Fibroblast of mammary gland (primary cell): ENCODE measurements at places on chromosomes 4 and X.
A peak's percentile ranks its signal among the peaks of the same experiment; 100 is the strongest.

GRCh38 chr4:142778900-142779299 lies 67.2 kb downstream of the INPP4B start:
- DNase-seq = peak; percentile 18

- no peak for DNase-seq
These were observed 143.5 kb downstream of the HNRNPD start for GRCh38 chr4:82230306-82230705.

GRCh38 chr4:74661427-74662201 lies 132.7 kb downstream of the BTC start:
- DNase-seq = peak; percentile 75

- DNase-seq = no peak
These were observed 121.0 kb upstream of the ARSJ start for GRCh38 chr4:114100288-114101031.

DNA sequence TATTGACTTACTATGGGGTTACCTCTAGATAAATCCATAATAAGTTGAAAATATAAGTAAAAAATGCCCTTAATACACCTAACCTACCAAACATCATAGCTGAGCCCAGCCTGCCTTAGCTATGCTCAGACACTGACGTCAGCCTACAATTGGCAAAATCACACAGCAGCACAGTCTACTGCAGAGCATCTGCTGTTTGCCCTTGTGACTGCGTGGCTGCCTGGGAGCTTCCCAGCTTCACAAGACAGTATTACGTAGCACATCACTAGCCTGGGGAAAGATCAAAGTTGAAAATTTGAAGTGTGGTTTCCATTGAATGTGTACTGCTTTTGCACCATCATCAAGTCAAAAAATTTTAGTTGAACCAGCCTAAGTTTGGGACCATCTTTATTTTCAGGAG lies 8.8 kb downstream of the HTT-AS start:
- DNase-seq = peak; percentile 45

DNA sequence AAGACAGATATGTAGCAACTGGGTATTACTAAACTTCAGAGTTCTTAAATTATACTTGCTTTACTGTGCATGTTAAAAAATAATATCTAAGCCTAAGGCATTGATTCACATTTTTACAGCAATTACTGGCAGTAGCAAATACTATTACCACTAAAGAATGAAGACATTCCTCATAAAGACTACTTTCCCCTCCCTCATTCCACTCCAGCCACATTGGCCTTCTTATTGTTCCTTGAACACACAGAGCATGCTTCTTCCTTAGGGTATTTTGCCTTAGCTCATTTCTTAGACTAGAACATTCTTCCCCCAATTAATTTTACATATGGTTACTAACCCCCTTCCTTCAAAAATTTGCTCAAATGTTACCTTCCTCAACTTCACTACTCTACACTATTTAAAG lies 717.0 kb downstream of the CCSER1 start:
- no peak for DNase-seq

- no peak for DNase-seq
These were observed 94.1 kb downstream of the COX18 start for GRCh38 chr4:72975488-72975784.

GRCh38 chrX:142998447-142999198 lies 27.1 kb upstream of the SPANXN4 start:
- peak; percentile 1 for DNase-seq

DNA sequence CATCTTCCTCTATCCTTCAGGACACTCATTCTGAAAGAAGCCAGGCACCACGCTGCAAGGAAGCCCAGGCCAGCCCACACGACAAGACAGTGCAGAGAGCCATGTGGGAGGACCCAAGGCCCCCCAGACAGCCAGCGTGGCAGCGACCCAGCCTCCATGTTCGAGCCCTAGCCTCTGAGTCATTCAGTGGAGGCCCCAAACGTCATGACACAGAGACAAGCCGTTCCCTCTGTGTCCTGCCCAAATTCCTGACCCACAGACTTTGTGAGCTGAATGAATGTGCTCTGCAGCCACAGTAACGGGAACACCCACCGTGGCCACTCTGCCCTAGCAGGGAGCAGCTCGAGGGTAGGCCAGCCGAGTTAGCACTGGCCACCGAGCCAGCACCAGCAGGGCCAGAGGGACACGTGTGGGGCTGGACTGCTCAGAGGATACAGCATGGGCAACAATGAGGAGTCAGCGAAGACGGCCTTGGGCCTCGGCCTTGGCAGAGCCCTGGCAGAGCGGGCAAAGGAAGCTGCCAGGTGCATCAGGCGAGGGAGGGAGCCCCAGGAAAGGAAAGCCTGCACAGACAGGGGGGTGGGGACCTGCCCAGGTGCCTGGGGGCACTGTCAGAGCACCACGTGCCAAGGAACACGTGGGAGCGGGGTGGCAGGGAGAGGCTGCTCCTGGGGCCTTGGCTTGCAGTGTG lies 8.6 kb downstream of the BLOC1S4 start:
- DNase-seq = peak; percentile 61

GRCh38 chr4:42302348-42302747 lies 94.9 kb upstream of the SHISA3 start:
- DNase-seq = peak; percentile 18

GRCh38 chr4:104941661-104942062 lies 205.0 kb upstream of the TET2 start:
- DNase-seq = no peak

DNA sequence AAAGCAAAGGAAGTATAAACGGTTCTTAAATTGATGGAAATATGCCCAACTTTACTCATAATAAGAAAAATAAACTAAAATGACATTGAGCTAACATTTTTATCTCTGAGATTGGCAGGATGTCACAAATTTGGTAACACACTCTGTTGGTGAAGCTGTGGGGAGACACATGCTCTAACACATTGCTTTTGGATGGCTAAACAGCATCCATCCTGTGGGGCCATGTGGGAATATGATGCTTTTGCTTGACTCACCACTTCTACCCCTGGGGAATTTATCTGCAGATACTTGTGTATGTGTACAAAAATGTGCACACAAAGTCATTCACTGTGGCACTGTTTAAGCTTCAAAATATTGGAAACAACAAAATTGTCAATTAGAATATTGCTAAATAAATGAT lies 100.2 kb downstream of the ANAPC4 start:
- DNase-seq = peak; percentile 73

DNA sequence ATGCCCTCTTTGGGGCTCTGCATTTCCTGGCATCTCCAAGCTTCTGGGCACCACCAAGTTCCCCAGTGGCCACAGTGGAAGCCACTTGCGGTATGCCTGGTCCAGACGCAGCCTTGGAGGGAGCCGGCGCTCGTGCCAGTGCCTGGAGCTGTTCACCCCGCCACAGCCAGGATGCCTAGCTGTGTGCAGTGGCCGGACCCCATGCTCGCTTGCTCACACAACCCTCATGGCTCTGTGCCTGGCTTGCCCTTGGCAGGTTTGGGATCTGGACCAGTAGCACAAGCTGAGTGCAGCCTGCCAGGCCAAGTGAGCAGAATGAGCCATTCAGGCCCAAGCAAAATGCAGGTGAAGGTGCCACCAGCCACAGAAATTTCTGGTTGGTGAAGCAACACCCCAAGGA lies 283.5 kb downstream of the EVC2 start:
- no peak for DNase-seq

GRCh38 chr4:123418351-123418931 lies 21.8 kb downstream of the SPRY1 start:
- DNase-seq = peak; percentile 84

DNA sequence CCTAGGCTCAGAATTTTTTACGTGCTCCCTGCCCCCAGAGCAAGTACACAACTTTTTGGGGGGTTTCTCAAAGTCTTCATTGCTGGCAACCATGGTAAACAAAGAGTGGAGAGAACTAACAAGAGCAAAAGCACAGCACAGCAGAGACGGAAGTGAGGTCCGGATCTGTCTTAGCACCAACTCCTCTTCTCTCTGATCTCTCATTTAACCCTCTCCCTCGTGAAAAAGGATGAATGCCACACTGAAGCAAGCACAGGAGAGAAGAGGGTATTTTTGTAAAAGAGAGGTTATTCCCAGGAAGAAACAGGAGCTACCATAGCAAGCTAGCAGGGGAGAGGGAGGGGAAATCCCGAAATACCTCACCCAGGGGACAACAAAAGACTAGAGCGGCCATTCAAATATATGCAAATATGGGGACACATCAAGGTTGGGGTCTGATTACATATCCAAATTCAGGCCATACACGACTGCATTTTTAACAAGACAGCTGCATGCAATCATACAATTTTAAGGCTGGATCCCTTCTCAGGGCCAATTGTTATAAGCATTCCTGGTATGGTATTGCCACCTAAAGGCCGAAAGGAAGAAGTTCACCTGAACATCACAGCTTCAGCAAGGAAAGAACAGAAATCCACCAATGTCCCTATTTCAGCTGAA lies 46.6 kb downstream of the CD40LG start:
- DNase-seq = peak; percentile 60

- DNase-seq = no peak
These were observed 714.1 kb downstream of the FAT4 start for GRCh38 chr4:126028876-126029275.

DNA sequence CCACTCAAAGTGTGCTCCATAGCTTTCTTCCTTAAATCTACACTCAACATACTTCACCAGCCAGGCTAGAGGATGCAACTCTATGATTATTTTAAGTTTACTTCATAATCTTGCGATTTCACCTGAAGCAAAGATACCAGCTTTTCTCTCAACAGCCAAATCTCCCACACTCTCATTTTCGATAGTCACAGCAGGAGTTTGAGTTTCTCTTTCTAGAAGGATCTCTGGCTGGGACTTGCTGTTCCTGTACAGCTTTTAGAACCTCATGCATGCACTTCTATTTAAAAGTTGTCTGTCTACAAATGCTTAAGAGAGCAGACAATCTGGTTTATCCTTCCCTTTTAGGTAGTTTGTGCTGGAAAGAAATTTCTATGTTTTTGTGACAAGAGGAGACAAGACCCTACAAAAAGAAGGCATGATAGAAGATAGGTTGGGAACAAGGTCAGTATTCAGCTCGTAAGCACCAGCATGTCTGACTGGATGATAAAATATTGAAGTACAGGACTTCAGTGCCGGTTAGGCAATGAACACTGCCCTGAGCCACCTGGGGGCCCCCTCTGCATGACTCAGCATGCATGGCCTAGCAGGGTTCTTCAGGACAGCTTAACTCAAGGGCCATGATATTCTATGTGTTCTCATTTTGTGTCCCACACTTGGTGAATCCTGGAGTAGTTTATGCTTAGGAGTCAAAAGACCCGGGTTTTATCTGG lies 65.6 kb downstream of the ATXN3L start:
- peak; percentile 65 for DNase-seq

DNA sequence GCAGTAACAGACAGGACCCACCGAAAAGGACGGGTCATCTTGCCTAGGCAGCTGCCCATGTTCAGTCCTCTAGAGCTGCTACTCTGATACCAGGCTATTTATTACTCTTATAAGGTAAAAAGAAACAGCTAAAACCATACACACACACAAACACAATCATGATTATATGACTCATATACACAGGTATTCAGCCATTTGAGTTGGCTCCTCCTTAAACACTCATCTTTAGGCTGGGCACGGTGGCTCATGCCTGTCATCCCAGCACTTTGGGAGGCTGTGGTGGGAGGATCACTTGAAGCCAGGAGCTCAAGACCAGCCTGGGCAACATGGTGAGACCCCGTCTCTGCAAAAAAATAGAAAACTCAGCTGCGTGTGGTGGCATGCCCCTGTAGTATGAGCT lies 76.6 kb downstream of the F11 start:
- DNase-seq = no peak

- no peak for DNase-seq
These were observed 370.5 kb upstream of the FAT1 start for GRCh38 chr4:187094144-187094543.

DNA sequence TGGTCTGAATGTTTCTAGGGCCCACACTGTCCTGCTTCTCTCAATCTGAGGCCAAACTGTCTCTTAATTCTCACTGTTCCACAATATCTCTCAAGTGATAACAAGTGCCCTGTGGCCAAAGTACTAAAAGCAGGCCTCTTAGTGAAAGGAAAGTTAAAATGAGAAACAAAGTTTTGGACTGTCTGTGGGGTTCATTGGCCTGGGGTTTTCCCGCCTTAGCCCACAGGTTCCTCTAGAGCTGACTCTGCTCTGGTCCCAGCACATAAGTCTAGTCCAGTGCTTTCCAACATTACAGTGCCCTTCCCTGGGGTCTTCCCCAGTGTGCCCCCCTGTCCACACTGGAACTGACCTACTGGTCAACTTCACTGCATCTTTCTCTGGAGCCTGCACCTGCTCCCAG lies 6.3 kb downstream of the MAGEB1 start:
- DNase-seq = no peak

DNA sequence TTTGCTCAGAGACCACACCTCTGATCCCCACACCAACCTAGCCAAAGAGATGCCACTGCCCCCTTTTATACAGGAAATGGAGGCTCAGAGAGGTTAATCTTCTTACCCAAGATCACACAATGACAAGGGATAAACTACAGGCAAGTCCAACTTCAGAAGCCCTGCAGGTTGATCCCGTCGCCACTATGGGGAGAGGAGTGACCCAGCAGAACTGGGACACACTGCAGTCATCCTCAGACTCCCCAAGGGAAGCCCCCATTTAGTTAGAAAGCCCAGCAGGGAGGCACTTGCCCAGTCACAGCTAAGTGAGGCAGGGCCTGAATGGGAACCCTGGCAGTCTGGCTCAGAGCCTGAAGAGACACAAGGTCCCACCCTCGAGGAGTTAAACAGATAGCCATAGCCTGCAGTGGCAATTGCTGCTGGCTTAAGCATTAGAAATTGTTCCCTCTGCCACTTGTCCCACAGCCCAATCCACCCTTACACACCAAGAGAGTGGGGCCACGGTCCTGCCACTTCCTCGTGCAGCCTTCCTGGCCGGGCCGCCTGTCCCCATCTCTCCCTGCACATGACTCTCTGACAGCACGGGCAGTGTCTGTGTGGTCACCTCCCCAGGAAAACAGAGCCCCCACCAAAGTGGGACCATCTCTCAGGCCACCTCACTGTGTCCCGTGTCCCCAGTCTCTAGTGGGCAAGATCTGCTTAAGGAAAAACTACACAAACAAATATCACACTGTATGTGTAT lies 2.7 kb downstream of the JAKMIP1 start:
- DNase-seq = no peak

GRCh38 chr4:91243132-91243531 lies 1060.6 kb upstream of the GRID2 start:
- no peak for DNase-seq

GRCh38 chrX:12919051-12919450 lies 12.6 kb downstream of the TLR8 start:
- DNase-seq = no peak

GRCh38 chr4:6668391-6668790 lies 25.3 kb upstream of the S100P start:
- peak; percentile 47 for DNase-seq

DNA sequence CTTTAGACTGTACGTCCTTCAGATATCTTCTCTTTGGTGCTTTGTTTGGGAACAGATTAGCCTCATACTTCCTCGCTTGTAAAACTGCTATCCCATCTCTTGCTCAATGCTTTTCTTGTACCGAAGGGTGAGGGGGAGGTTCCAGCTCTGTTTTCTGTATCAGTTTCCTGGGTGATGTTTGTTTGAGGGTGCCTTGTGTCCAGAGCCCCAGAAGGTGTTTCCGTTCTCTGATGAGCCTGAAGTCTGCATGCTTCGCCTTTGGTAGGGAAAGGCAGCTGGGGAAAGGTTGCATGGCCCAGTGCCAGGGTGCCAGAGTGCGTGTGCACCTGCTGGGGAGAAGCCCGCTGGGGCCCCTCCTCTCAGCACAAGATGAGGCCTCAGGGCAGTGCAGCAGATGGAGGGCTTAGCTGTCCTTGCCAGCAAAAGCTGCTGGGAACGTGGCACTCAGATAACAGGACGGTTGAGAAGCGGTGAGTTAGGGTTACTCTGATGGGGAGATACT lies 73.7 kb downstream of the TBL1X start:
- DNase-seq = no peak
